Left renal cortex interstitium (tissue), 4 donors: ENCODE measurements at places on chromosomes 3 and 15.

DNA sequence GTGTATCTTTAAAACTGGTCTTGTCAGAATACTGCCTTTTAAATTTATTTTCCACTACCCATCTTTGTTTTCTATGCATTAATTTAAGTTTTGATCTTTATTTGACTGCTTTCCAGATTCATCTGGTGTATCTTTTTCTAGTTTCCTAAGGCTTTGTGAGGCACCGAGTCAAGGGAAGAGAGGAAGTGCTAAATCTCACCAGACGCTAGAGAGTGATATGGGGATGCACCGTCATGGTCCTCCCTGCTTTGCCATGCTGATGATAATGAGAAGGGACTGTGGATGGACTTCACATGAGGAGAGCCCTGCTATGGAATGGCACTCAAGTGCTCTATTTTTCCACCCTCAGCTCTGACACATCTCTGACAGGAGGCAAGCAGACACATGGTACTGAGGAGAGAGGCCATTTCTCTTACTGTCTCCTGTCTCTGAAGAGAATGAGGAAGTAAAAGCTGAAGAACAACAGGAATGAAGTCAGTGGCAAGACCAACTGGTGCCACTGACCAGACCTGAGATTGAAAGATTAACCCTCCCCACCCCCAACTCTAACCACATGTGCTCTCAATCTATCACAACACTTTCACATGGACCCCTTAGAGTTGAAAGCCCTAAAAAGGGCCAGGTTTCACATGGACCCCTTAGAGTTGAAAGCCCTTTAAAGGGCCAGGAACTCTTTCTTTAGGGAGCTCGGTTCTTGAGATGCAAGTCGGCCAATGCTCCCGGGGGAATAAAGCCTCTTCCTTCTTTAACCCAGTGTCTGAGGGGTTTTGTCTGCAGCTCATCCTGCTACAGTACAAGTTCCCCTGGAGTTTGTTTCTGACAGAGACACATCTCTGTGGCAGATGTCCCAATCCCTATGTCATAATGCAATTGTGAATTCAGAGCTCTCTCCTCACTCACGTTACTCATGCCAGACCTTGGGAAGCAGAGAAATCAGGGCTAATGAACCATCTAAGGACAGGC lies at the start of gene IQCF2:
Gene IQCF2, plus strand, starts transcription at position 913 of the 963 bp plus-strand sequence. CDS start 52 bp downstream, outside the sequence.
- DNase-seq: no peak

DNA sequence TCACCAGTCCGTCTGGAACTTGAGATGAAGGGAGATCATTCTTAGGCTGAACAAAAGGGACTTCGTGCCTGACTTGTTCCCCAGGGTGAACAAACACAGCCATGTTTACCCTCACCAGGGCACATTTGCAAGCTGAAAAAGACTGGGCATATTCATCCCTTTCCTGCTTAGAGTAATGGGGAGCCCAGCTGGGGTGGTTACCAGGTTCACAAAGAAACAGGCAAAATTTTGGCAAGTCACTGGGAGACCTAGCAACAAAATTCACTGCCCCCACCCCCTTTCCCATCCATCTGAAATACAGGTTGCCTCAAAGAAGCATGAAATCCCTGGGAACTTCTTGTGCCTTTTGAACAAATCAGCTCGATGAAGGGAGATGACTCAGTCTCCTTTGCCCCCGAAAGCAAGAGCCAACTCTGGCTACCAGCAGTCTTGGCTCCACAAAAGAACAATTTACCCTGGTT lies 775.0 kb downstream of the SQOR start:
- DNase-seq: no peak

GRCh38 chr3:132253262-132253878 lies 63.8 kb upstream of the ACP3 start:
- DNase-seq: peak; percentile 25

- DNase-seq: no peak
Measured at GRCh38 chr3:194125442-194125841, 10.5 kb upstream of the HES1 start.

- no peak for DNase-seq
Measured at GRCh38 chr3:126364130-126364695, 7.0 kb upstream of the KLF15 start.

DNA sequence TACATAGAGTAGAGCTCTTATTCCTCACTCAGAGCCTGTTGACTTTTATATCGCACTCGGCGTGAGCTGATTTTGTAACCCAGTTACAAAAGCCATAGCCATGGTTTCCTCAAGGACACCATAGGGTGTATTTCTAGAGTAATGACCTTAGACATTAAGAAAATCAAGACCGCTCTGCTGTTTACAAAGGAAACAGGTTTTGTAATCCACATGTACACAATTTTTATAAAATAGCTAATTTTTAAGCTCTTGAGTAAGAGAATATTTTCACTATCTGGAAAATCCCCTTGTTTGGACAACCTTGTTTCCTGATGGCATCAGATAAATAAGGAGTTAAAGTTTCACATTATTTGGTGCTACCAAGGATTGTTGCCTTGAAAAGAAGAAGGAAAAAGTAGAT lies 104.7 kb downstream of the PGPEP1L start:
- no peak for DNase-seq
